NCI-H146 (cell line): ENCODE measurements at places on chromosomes 5 and 9.

DNA sequence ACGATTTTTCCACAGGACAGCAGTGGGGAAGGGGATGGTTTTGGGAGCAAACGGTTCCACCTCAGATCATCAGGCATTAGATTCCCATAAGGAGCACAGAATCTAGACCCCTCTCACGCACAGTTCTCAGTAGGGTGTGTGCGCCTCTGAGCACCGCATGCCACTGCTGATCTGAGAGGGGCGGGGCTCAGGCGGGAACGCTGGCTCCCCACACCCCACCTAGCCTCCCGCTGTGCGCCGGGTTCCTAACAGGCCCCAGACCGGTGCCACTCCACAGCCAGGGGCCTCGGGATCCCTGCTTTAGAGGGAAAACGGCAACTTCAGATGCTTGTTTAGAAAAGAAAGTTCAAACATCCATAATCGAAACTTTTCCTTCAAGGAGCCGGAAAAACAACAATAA is 20.4 kb downstream of the TERT start:
- DNase-seq: no peak

GRCh38 chr5:50702615-50703366 is 36.4 kb downstream of the PARP8 start:
- DNase-seq: no peak

DNA sequence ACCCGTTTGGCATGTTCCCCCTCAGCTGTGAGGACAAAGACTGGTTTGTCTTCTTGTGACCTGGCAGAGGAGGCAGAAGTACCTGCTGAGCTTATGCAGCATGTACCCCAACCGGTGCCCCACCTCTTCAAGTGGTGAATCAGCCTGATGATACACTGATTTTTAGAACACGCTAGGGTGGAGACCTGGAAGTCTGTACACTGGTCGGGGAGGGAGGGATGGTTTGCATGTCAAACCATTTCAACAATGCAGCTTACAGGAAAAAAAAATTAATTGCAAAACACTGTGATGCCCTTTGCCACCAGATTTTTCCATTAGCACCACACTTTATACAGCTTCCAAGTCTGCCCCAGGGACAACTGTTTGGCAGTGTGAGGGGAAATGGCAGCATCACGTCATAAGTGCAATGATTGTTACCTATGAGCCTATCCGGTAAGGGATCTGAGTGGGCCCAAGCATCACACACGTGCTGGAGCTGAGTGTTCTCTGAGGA is 155.1 kb upstream of the DMRT1 start:
- DNase-seq: no peak

DNA sequence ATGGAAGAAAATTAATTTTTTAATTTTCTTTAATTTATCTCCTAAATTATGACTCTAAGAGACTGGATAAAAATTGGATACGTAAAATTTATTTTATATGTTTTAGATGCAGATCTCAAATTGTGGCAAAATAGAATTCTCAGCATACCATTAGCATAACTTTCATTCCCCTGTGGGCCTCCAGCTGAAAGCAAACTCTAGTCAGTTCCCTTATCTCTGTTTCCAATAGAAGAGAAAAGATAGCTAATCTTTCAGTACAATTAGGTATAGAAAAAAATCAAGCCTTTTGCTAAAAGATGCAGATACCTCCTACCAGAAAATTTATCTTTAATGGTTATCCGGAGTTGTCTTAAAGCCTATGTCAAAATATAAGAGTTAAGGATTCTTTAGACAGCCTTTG is 1530.6 kb downstream of the EFNA5 start:
- no peak for DNase-seq

DNA sequence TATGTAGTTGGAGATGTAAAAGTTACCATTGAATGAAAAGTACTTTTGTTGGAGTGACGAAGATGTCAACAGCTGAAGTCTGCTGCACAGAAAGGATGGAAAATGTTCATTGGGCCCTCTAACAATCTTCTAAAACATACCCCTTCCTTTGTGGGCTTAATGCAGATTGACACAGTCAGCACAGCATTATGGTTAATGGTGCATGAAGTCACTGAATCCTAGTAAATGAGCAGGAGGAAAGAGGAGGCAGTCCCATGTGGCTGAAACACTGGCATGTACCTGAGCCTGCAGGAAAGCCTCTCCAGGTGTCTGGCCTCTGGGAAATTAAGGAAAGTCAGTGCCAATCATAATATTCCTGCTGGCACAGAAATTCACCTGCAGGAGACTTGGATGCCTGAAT is 153.8 kb downstream of the ARL15 start:
- DNase-seq: peak; percentile 50

GRCh38 chr5:94544031-94544650 is 74.3 kb downstream of the KIAA0825 start:
- DNase-seq: no peak

DNA sequence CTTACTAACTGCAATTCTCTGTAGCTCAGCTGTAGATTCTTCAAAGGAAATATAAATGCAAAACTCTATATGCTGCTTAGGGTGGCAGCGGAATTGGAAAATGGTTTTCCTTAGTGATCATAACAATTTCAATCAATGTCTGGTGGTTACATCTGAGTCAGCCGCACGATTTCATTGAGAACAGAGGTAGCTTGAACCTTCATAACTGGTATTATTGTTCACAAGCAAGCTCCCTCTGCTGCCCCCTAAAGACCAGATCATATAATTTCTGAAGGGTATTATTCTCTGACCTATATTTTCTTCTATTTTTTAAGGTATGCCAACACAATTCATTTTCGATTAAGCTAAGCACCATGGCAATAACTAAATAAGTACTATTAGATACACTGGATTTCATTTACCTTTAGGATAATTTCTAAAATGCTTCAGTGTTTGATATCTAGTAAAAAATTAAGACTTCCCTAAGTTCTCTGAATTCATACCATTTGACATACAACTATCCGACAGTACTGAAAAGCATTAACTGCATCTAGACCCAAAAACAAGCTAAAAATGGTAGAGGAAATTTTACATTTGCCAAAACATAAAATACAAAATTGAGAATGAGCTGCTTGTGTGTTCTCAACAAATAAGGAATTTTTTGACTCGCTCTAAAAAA is 181.1 kb upstream of the SPEF2 start:
- peak; percentile 6 for DNase-seq
